ENCODE measurements at places on chromosomes 5 and 9. TPM values are rescaled to one million over a fixed set of nuclear protein-coding genes. Genes with fewer than 3 reads are reported as not detected.

Gene PGM5
- total RNA-seq: 19.1 TPM

Gene ACSL6
- 1.2 TPM for total RNA-seq

Gene AGXT2
- total RNA-seq: not detected

GRCh38 chr9:94212091-94212490 lies 47.0 kb upstream of the ZNF169 start:
- no peak for DNase-seq

- no peak for DNase-seq
These were observed 103.8 kb downstream of the DMXL1 start for GRCh38 chr5:119174578-119175163.

Gene PTGS1
- total RNA-seq: 9.6 TPM

GRCh38 chr5:170738840-170739239 lies 44.7 kb upstream of the GABRP start:
- DNase-seq: no peak

Gene CCDC152
- 8.4 TPM for total RNA-seq

DNA sequence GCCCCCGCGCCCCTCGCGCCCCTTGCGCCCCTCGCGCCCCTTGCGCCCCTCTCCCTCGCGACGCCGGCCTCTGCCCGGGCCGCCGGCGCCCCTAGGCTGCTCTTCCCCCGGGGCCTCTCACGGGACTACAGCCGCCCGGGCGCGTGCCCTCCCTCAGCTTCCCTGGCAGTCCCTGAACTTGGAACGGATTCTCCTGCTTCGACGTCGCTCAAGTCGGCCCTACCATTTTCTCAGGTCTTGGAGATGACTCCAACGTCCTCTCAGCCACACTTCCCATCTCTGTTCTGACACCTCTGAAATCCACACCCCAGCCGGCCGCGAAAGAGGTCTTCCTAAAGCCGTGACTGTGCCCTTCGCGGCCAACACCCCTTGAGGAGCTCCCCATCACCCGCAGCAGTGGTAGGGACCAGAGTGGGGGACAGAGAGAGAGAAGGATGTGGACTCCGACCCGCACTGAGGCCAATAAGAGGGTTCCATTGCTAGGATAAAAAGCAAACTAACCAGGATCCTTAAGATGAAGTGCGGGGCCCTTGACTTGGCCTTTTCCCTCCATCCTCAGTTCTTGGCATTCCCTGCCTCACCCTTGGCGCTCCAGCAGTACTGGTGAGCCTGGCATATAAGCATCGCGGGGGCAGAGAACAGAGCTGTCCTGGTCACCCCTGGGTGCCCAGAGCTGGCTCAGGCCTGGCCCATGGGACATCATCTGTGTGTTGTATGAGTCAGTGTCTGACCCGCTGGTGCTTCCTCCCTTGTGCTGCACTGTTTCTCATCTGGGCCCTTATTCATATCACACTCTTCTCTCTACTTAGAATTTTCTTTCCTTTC lies 38.6 kb upstream of the GARNL3 start:
- no peak for DNase-seq

- DNase-seq: no peak
These were observed 35.0 kb upstream of the SAP30L start for GRCh38 chr5:154410786-154411185.

Gene SPINK6
- not detected for total RNA-seq

- no peak for DNase-seq
These were observed 115.5 kb upstream of the RANBP3L start for GRCh38 chr5:36417221-36417620.

DNA sequence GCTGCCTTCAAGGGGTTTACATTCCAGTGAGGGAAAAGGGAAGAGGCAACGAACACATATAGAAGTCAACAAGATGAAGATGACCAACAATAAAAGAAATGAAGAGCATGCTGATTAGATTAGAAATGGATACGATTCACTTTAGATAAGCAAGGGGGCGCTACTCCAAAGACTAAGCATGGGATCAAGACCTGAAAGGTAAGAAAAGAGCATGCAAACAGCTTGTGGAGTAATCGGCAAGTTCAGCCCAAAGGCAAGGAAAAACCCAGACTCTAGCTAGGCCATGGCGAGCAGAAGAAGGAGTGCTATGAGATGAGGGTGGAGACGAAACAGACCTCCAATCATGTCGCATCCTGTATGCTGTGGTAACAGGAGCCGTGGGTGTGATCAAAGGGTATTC lies 124.4 kb downstream of the FANCC start:
- no peak for DNase-seq

Gene GADD45G
- 21.9 TPM for total RNA-seq

GRCh38 chr5:93724791-93725190 lies 16.6 kb downstream of the POU5F2 start:
- DNase-seq: no peak

Gene RGS7BP
- total RNA-seq: 1.5 TPM

- DNase-seq: no peak
These were observed 15.6 kb downstream of the NDUFA8 start for GRCh38 chr9:122143876-122144405.

DNA sequence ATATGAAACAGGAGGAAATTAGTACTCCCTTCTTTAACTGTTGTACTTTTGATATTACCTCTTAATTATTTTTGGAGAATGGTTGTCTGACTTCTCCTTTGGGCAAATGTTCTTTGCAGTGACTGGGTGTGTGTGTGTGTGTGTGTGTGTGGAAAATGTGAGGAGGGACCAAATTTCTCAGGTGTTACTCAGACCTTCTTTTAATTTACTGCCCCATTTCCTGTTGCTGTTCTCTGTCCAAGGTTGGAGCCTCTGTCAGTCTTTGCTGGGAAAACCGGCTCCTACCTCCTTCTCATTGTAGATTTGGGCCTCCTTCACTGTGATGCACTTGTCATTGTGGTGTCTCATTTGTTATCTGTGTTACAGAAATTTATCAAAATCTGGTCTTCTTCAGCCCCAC lies 68.4 kb downstream of the PBX3 start:
- DNase-seq: no peak

GRCh38 chr5:141973871-141974595 lies 5.1 kb downstream of the RNF14 start:
- DNase-seq: no peak

Gene GMCL2
- total RNA-seq: not detected

GRCh38 chr5:113487781-113488644 lies at the start of gene MCC:
Gene MCC (minus strand): TSS chr5:113488453.
- DNase-seq: peak; percentile 94

DNA sequence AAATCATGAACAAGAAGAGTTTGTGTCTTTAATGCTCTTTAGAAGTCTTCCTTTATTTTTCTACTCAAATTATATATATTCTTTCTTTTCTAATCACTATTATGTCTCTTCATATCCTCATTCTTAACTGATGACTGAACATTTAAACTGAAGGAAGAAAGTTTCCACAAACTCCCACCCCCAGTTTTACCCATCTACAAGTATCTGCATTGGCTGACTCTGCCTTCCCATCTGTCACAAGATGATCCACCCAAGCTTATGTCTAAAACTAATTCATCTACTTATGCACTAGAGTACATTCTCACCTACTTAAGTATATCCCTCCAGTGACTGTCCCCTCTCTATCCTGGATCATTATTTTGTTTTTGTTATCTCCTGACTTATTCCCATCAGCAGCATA lies 344.5 kb downstream of the PRR16 start:
- no peak for DNase-seq

Data from upper lobe of left lung (tissue), 6 donors.